Glutamatergic neuron (in vitro differentiated cells): ENCODE measurements at places on chromosomes 5 and 9. TPM values are rescaled to one million over a fixed set of nuclear protein-coding genes. Genes with fewer than 3 reads are reported as not detected.
A peak's percentile ranks its signal among the peaks of the same experiment; 100 is the strongest.

DNA sequence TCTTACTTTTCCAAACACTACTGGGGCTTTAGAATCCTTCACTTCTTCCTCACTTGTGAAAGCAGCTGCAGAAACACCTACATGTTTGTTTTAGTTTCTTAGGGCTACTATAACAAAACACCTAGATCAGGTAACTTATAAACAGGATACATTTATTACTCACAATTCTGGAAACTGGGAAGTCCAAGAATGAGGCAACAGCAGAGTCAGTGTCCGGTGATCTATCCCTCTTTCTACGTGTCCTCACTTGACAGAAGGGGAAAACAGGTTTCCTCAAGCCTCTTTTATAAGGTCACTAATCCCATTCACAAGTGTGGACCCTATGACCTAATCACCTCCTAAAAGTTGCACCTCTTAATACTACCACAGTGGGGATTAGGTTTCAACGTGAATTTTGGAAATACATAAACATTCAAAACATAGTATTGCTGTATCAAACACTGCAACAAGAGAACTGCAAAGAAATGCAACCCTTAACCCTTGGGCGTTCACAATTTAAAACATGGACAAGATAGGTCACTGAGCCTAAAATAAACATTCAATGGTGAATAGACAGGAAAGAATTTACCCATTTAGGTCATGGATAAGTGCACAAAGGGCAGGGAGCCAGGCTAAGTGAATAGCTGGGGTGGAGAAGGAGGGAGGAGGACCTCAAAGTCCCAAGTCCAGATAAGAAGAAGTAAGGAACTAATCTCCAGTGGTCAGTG is 104.3 kb downstream of the PIK3R1 start:
- no peak for DNase-seq

DNA sequence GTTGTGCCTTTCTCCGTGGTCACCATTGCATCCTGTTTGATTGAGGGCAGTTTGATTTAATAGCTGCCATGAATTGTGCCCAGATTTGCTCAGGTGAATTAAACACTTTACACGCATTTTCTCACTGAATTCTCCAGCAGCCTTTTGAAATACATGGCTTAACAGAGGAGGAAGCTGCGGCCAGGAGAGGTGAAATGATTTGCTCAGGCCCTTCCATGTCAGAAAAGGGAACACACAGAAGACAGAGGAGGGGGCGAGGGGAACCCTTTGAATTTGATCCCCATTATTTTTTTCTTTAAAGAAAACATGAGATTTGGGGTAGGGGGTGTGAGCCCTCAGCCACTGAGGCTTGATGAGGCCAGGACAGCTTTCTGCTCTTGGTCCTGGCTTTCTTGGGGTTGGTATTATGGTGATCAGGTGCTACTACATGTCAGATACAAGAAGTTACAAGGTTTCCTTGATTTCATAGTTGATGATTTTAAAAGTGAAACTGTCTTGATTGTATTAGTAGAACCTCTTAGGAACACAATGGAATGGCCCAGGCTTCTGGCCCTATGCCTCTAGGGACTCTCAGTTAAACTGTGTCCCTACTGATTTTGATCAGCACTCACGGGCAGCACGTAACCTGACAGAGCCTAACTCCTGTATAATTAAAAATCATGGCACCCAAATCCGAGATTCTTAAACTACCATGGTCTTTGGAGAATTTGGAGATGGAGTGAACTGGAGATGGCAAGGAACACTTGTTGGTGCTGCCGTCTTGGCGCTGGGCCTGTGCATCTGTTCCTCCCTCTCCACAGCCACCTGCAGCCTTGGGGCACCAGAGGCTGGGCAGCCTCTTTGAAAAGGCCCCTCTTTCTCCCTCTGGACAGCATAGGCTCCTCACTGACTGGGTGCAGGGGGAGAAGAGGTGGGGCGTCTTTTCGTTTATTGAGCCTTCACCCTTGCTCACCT is 107.9 kb downstream of the TRIO start:
- DNase-seq: no peak

DNA sequence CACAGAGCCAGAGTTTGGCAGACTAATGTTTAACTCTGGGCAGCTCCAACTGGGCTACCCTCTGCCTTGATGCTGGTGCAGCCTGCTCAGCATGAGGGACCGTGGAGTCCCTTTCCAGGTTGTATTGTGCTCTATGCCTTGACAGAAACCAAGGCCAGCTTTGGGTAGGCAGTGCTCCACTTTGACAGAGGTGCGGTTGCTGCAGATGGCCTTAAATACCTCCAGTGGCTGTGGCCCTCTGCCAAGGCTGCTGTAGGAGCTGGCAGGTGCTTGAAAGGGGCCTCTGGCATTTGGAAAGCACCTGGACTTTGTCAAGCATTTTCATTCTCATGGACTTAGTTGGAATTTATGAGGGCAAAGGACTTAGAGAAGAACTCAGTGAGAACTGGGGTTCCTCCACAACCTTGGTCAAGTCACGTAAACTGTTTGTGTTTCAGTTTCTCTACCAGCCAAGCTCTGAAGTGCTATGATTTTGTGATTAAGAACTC is 249.7 kb upstream of the ZNF462 start:
- DNase-seq: no peak

The TNC gene
- total RNA-seq: 34.5 TPM

DNA sequence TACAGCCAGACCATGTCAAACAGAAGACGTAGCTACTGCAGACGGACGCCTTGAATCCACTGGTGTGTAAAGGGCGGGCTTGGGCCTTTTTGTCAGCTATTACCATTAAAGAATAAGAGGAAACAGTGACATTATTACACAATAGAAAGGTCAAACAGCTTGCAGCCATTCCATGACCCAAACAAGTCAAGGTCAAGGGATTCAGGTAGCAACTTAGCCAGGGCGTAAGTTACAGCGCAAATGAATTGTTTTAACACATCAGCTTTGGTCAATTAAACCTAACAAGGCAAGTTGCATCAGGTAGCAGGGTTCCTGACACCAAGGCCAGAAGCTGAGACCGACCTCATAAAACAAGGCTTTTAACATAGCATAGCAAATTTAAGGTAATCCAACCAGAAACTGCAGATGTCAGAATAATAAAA is 15.3 kb downstream of the NFIB start:
- DNase-seq: no peak

GRCh38 chr5:128478386-128479368 is 59.4 kb downstream of the FBN2 start:
- DNase-seq: no peak

GRCh38 chr5:68329554-68330255 is 114.1 kb downstream of the PIK3R1 start:
- no peak for DNase-seq

The CCDC192 gene
- not detected for total RNA-seq

DNA sequence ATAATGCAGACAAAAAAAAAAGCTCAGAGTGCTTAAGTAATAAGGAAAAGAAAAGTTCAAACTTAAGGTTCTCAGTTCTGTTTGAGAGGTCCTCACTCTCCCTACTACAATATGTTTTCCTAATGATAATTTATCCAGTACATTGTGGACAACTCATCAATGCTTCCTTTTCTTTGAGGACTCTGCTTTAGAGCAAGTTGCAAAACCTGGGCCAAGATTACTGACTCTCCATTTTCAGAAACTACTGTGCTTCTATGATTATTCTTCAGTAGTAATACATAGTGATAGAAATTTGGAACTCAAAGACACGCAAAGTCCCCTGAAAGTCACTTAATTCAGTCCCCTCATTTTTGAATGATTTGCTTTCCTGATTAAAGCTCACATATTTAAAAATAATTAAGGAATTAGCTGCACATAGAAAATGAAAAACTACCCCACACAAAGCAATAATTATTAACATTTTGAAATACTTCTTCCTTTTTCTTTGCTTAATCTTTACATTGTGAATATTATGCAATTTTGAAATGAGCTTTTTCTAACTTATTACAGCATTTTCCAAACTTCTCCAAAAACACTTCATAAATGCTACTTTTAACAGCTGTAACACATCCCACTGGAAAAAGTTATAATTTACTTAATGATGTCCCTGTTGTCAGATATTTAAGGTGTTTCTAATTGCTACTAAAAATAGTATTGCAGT is 11.2 kb downstream of the CDKN2A start:
- no peak for DNase-seq

GRCh38 chr5:139468421-139468931 is 2.3 kb upstream of the SMIM33 start:
- DNase-seq: no peak

- peak; percentile 86 for DNase-seq
Observed at GRCh38 chr5:173056783-173057061, 570 bp downstream of the CREBRF start.

The MAP1B gene
- 2,530 TPM for total RNA-seq

The MYO10 gene
- 23.1 TPM for total RNA-seq

DNA sequence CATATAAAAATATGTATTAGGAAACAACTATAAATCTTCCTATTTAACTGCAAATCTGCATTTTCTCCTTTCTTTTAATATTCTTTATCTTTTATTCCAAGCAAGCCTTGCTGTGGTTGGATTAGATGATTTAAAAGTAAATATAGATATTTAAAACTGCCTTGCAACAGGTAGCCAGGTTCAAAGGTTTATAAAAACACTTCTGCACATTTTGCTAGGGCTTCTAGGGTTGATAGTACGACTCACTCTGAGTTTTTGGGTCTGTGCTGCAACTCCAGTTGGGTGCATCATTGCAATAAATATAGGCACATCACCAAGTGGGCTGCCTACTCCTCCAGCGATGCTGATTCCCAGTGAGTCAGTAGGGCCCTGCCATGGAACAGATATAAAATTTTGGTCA is 167.7 kb downstream of the MPDZ start:
- DNase-seq: no peak

DNA sequence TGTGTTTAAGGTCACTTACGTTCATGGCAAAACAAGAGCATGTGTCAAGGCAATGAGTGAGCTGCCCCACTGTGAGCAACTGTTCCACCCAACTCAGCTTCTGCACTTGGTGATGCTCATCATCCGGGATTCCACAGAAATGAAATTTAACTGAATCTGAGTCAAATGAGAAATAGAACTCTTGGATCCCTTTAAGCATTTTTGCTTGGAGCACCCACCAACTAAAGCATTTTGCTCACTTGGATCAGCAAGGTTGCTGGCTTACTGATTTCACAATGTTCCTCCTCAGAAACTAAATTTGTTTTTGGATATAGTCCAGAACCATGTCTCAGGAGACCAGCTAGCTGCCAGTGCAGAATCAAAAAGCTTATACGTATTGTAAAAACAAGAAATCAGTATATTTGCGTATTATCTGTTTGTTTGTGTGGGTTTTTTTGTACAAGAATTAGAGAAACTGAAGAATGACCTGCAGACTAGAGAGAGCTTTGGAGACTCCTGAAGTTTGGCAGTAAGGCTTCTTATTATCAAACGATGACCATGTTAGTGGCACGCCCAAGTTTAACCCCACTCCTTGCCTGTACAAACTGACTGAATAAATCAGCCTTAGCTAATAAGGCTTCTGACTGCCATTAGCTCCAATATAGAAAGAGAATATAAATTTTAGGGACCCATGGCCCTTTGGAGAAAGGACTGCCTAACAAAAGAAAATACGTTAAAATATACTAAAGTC is 153.8 kb upstream of the FST start:
- DNase-seq: no peak

The TAS2R1 gene
- not detected for total RNA-seq

The SLC6A18 gene
- total RNA-seq: not detected

DNA sequence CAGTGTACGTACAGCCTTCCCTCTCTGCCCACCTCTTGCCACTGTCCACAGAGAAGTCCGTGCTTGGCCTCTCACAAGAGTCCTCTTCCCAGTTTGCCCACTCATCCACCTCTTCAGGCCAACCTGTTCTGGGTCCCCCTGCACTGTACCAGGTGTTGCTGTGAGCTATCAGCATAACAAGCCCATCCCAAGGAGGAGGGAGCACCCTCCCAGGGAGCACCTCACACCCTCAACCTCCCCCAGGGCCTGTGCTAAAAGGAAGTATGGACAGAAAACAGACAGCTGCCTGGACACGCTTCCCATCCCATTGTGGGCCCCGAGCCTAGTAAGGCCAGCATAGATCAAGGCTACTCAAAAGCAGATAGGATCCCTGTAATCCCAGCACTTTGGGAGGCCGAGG is 114.2 kb upstream of the ICE1 start:
- no peak for DNase-seq

GRCh38 chr5:43256261-43256966 is 56.8 kb downstream of the HMGCS1 start:
- no peak for DNase-seq

GRCh38 chr5:2251751-2252150 is 369.0 kb upstream of the IRX4 start:
- DNase-seq: no peak

DNA sequence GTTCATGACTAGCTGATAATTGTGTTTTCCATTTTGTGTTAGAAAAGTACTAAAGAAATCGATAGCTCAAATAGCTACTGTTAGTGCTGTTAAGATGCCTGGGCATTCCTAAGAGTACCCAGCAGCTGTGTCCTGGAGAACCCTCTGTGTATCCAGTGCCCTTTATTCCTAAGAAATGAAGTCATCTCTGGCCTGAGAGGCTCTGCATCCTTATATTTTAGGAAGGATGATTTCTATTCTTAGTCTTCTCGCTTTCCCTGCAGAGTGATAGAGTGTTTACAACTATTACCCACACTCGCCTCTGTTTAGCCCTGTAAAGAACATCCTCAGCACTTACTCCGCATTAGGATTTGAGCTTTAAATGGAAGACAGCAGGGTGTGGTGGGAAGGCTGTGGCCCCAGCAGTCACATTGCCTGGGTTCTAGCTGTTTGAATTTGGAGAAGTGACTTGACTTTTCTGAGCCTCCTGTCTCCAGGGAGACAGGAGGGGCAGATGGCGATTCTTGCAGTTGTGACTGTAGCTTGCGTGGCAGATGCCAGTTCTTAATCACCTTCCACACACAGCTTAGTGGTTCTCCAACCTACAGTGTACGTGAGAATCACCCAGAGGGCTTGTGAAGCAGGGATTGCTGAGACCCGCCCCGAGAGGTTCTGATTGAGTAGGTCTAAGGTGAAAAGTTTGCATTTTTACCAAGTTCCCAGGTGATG is 177.2 kb upstream of the PITX1 start:
- DNase-seq: no peak

GRCh38 chr5:73654171-73654811 is 28.3 kb downstream of the ARHGEF28 start:
- DNase-seq: no peak

GRCh38 chr9:128911529-128912035 is 9.2 kb upstream of the PHYHD1 start:
- no peak for DNase-seq

GRCh38 chr9:5532306-5532705 is 22.0 kb downstream of the PDCD1LG2 start:
- DNase-seq: no peak

DNA sequence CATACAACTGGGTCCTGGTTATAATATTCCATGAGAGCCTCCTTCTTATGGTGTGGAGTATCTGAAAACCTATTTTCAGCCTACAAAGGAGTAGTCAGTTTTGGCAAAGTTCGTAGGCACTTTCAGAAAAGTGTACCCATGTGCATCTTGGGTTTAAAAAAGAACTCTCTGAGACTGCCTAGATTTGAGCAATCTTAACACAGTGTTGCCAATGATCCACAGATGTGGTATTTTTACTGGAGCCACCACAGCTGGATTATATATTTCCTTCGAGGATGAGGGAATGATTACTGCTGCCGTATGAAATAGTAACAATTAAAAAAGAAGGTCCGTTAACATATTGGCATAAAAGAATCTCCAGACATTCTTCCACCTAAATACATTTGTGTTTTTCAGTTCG is 1.1 kb downstream of the PALM2AKAP2 start:
- no peak for DNase-seq
